Hindlimb muscle (tissue), 1 donor: ENCODE measurements at places on chromosomes 2 and 18. TPM values are rescaled to one million over a fixed set of nuclear protein-coding genes. Genes with fewer than 3 reads are reported as not detected.

SLC9A4 gene
- polyA plus RNA-seq = not detected

GRCh38 chr2:237629739-237630138, 2.4 kb downstream of the LRRFIP1 start:
- DNase-seq = no peak

DNA sequence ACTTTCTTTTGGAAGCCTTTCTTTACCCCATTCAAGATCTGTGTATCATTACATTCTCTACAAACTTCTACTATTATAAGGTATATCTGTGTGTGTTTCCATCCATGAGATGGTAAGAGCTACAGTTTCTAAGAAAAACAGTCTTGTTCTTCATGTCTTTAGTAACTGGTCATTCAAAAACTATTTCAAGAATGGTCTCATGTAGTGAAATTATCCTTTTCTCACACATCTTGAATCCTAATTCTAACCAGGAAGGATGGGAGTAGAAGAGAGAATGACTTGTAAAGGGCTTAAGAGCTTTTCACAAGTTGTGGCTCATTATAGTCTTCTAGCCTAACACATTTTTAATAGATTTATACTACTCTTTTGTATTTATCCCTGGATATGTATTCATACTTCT, 47.3 kb downstream of the ROCK1 start:
- DNase-seq = no peak

DNA sequence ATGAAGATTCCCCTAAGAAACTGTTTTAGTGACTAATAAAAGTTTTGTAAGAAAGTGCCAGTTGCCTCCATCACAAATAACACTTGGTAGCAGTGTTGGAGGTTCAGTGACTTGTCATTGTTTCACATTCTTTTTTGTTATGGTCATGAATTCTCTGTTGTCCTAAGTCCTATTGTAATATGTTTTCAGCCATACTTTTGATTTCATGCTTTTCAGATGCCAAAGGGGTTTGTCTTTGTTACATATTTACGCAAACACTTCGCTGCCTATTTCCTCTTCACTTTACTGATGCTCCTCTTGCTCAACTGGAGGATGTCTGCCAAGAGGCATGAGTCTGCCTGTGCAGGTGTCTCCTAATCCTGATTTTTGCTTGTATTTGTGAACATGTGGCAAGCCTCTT, 66.6 kb downstream of the PHLPP1 start:
- DNase-seq = no peak

DNA sequence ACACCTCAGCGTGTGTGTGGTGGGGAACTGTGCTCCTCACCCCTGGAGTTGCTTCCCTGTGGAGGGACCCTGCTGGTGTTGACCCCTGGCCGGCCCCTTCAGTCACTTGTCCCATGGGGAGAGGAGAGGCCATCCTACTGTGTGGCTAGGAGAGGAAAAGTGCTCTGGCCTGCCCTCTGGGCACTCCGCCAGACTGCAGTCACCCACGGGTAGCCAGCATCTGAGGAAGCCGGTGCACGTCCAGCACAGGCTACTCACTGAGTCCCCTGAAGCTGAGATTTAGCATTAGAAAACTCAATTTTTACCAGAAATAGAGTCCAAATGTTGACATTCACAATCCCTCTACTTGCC, 211.5 kb upstream of the RAB6C start:
- no peak for DNase-seq

DNA sequence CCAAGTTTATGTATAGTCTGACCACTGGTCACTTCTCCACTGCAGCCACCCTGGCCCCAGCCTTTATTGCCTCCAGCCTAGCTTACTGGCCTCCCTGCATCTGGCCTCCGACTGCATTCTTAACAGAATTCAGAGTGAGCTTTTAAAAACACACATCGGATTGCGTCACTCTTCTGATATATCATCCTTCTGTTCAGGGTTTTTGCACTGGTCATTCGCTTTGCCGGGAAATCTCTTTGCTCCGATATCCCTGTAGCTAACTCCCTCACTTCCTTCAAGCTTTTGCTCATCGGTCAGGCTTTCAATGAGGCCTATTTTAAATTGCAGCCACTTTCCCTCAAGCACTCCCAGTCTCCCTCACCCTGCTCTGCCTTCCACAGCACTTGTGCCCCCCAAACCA, 101.6 kb upstream of the DLX2 start:
- no peak for DNase-seq

PLCD4 gene
- 61.5 TPM for polyA plus RNA-seq

- no peak for DNase-seq
These were observed 53.2 kb upstream of the PKDCC start for GRCh38 chr2:41994661-41995060.
